ENCODE measurements at places on chromosomes 2 and 18.

GRCh38 chr18:2707551-2708168 is 52.1 kb downstream of the SMCHD1 start:
- H3K4me3 ChIP-seq, result no peak overlapping the region
- H3K27ac ChIP-seq, result no peak overlapping the region
- no peaks in the 10 kb centered on the region for H3K4me1 ChIP-seq
- H3K27me3 ChIP-seq, result no peaks in the 10 kb centered on the region

- H3K4me1 ChIP-seq, result no peaks in the 10 kb centered on the region
- no peak for DNase-seq
- no peaks in the 10 kb centered on the region for H3K36me3 ChIP-seq
- no peak overlapping the region for H3K27ac ChIP-seq
- H3K27me3 ChIP-seq, result no peaks in the 10 kb centered on the region
- no peak overlapping the region for H3K4me3 ChIP-seq
These were observed 179.0 kb downstream of the ASXL3 start for GRCh38 chr18:33757037-33757436.

DNA sequence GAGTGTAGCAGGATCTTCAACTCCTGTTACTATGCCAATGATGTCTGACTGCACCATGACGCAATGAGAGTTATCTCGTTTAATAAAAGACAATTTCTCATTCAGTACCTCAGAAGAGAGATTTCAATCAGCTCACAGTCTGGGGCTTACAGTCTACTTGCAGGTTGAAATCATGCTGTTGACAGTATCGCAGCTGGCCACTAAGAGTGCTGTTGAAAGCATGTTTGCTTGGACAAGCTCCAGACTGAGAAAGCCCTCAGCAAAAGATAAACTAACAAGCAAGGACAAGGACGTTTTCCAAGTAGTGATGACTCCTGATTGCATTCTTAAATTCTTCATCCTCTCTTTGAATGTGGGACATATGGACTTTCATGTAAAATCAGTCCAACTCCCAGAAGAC is 145.2 kb upstream of the SYT4 start:
- no peak for DNase-seq
- H3K4me3 ChIP-seq, result no peak overlapping the region
- no peaks in the 10 kb centered on the region for H3K27me3 ChIP-seq
- H3K4me1 ChIP-seq, result no peaks in the 10 kb centered on the region
- no peaks in the 10 kb centered on the region for H3K36me3 ChIP-seq
- H3K27ac ChIP-seq, result no peak overlapping the region

DNA sequence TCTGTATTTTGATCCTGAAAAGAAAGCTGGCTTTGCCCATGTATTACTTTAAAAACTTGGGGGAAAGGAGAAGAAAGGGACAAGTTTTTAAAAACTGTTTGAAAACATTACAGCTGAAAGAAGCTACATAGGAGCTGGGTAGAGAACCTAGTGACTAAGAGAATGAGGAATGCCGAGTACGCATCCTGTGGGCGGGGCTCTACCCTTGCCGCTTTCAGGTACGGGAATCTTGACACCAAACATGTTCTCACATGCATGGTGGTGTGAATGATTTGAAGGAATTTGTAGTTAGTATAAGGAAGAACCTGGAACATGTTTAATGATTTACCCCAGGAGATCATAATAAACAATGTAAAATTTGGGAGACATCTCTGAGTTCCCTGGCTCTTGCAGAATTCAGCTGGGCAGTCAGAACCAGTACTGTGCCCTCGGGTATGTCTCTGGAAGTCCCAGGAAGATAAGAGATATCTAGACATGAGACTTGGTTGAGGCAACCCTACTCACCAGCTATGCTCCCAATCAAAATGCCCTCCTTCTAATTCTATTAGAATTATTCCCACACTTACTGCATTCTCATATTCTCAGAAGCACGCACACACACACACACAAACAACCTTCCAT is 16.5 kb upstream of the TGFA start:
- H3K4me3 ChIP-seq, result no peak overlapping the region
- H3K27ac ChIP-seq, result no peak overlapping the region
- H3K36me3 ChIP-seq, result no peaks in the 10 kb centered on the region
- DNase-seq, result no peak

Data from CD4-positive, CD25-positive, alpha-beta regulatory T cell (primary cell).